Immature natural killer cell (primary cell): ENCODE measurements at places on chromosomes 13 and 19.

DNA sequence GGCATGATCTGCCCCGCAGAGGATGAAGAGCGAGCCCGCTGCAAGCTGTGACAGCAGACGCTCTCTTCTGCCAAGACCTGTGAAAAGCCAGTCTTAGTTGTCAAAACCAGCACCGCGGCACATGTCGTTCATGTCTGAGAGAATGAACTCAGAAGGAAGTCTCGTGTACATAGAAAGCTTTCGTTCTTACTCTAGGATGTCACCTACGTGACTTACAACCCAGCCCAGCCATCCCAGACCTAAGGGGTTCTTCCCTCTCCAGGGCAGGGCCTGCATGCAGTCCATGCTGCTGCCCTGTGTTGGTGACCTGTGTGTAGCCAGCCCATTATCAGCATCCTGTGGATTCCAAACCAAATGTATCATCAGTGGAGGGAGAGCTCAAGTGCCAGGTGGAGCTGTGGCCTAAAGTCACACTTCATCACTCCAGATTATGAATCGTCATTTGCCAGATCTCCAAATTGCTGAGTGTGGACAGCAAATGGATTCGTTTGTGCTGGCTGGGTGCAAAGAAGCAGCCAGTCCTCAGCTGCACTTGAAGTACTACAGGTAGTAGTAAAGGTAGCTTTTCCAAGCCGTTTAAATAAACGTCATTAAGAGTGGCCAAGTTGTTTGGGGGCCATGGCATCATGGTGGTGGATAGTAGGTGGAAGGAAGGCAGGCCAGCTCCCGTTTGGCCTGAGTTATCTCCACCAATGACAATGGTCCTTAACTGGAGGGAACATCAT, 73.9 kb upstream of the GPR183 start:
- peak; percentile 68 for DNase-seq

DNA sequence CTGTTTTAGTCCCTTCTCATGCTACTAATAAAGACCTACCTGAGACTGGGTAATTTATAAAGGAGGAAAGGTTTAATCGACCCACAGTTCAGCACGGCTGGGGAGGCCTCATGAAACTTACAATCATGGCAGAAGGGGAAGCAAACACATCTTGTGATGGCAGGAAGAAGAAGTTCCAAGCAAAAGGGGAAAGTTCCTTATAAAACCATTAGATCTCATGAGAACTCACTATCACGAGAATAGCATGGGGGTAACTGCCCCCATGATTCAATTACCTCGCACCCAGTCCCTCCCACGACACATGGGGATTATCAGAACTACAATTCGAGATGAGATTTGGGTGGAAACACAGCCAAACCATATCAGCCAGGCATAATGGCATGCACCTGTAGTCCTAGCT, 13.0 kb upstream of the STRN4 start:
- no peak for DNase-seq

GRCh38 chr13:45733361-45733760, 31.2 kb downstream of the CBY2 start:
- no peak for DNase-seq

DNA sequence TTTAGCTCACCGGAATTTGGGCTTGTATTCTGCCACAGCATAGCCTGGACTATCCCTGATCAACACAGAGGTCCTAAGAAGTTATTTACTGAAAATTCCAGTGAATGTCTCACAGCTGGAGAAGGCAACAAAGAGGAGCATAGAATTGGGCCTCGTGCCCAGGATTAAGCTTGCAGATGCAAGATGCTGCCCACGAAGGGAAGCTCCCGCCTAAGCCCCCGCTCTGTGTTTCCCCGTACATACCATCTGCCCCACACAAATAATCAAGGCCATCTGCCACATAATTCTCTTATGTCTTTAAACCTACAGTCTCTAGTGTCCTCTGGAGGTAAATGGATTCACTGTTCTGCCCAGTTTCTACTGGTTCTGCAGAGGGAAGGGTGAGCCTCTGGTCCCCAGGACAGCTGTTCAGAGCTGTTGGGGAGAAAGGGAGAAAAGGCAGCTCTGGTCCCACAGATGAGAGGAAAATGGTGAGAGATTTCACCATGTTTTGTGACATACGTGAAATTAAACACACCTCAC, 7.4 kb upstream of the TPP2 start:
- DNase-seq = no peak

GRCh38 chr13:63124863-63125262, 1709.2 kb upstream of the PCDH20 start:
- no peak for DNase-seq

DNA sequence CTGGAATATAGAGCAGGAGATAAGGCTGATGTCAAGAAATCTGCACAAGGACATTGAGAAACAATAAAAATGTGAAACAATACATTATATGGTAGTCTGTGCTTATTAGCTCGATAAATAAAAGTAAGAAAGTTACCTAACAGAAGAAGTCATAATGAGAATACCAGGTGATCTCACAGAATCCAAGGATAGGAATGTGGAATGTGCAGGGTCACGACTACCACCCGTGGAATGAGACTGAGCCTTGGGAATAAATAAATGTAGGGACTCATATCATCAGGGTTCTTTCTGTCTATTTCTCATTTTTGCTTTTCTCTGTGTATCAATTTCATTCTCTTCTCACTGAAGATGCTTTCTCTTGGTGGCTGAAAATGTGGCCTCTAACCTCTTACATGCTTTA, 26.0 kb upstream of the KBTBD7 start:
- DNase-seq = no peak

DNA sequence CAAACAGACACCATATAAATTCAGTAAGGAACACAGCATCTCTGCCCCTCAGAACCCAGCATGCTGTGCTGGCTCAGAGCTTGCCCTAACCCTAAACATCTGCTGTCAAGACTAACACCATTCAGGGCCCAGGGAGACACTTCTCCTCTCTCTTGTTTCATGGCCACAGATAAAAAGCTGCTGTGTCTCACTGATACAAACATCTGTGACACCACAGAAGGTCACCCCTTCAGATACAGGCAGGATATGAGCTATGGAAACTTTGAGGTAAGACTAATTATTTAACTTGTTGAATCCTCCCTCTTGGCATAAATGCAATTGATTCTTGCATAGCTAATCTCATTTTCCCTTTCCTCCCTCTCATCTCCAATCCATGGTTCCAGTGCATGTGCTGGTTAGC, 61.6 kb upstream of the GPR12 start:
- DNase-seq = no peak

- DNase-seq = no peak
These were observed 727 bp downstream of the CERS1 start for GRCh38 chr19:18895038-18895823.

GRCh38 chr13:64506246-64506645, 2723.9 kb downstream of the PCDH9 start:
- no peak for DNase-seq

GRCh38 chr19:5091018-5091683, 122.2 kb downstream of the KDM4B start:
- DNase-seq = no peak

GRCh38 chr13:99972190-99972731, 694 bp upstream of the ZIC5 start:
- DNase-seq = no peak

- DNase-seq = no peak
These were observed 8.1 kb upstream of the RABAC1 start for GRCh38 chr19:41967054-41967783.

DNA sequence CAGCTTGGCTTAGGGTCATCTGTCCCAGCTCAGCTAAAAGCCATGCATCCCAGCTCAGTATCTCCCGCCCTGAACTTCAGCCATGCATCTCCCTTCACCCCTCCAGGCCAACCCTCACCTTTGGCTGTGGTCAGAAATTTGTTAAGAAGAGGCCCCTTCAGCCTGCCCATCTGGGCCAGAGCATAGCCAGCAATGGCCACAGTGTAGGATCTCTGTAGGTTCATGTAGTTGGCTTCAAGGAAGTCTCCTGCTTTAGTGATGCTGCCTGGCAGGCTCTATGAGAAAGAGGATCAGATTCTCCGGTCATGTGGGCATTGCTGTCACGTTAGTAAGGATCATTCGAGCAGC, 16.6 kb upstream of the TNFSF14 start:
- no peak for DNase-seq

GRCh38 chr13:24264976-24265375, 44.4 kb upstream of the C1QTNF9 start:
- peak; percentile 82 for DNase-seq

- DNase-seq = no peak
These were observed 1.0 kb upstream of the HAMP start for GRCh38 chr19:35281303-35281702.

DNA sequence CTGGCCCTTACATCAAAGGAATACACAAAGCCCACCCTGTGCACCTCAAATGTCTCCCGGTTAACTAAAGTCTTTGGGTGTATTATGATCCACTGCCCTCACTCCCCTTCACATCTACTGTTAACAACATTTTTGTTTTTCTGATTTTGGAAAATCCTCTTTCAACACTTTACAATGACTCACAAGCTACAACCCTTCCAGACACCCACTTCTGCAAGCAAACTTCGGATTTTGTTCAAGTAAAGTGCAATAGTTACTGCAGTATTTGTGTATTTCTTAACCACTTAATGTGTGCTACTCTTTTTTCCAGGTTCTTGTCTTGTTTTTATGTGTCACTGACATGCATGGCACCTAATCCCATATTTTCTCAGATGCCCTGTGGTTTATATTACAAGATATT, 101.1 kb downstream of the EDNRB start:
- DNase-seq = no peak

DNA sequence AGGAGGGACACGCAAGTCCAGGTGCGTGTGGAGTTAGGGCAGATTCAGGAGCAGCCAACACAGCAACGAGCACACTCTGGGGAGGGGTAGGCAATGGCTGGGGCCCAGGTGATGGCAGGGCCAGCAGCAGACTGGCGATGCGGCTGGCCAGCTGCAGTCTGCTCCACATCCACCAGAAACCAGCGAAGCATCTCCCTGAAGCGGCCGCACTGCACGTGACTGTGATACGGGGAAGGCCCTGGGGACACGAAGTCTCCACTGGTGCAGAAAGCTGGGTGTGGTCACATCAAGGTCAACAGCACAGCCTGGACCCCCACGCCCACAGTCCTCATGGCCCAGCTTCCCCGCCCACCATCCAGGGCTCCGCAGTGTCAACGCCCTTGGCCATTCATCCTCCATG, 21.3 kb upstream of the EPHX3 start:
- DNase-seq = no peak

DNA sequence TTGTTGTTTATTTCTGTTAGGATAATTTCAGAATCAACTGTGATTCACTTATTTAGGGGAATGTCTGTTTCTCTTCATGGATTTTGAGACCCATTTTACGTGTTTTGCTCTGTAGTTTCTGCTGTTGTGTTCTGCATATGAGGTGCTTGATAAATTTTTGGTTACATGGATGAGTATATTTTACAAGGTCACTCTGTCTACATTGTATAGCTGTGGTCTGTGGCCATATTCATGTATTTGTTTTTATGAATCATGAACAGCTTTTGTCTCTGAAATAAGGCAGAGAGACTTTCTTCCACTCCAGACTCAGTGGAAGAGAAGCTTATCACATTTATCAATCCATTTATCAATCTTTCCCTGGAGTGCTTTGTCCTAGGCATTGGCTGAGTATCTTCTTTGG, 56.6 kb downstream of the PDS5B start:
- no peak for DNase-seq

- DNase-seq = peak; percentile 47
These were observed 19.0 kb upstream of the GPI start for GRCh38 chr19:34345947-34346351.

DNA sequence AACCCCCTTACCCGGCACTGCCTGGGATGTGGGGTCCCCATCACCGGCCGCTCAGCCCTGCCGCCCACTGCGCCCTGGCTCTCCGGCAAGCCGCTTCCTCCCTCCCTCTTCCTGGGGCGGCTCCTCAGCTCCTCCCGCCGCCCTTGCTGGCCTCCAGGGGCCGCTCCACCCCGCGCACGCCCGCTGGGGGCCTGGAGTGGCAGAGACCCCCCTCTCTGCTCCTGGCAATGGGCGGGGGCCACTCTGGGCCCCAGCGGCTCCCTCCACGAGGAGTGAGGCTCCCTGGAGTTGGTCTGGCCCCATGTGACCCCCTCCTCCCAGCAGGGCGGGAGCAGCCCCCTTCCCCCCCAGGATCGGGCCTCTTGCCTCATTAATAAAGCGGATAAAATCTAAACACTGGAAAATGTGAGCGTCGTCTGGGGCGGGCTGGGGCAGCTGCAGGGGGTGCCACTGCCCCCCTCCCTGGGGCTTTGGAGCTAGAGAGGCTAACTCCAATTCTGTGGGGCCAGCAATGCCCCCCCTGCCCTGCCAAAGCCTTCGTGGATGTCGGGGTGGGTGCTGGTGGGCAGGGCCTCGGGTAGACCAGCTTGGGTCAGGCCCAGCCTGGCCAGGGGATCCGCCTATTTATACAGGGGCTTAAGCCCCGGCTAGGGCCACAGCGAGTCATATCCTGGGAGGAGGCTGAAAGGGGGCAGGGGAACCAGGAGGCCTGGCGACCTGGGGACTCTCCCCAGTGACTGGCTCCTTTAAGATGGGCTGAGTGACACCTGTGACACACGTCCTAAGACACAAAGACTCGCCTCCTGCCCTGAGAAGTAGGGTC, at the start of gene PTGER1:
TSS of gene PTGER1 (minus strand) at position 104 of the 823 bp plus-strand sequence. CDS start 1,034 bp downstream, outside the sequence.
- no peak for DNase-seq
